ENCODE measurements at places on chromosomes 7 and 10.

DNA sequence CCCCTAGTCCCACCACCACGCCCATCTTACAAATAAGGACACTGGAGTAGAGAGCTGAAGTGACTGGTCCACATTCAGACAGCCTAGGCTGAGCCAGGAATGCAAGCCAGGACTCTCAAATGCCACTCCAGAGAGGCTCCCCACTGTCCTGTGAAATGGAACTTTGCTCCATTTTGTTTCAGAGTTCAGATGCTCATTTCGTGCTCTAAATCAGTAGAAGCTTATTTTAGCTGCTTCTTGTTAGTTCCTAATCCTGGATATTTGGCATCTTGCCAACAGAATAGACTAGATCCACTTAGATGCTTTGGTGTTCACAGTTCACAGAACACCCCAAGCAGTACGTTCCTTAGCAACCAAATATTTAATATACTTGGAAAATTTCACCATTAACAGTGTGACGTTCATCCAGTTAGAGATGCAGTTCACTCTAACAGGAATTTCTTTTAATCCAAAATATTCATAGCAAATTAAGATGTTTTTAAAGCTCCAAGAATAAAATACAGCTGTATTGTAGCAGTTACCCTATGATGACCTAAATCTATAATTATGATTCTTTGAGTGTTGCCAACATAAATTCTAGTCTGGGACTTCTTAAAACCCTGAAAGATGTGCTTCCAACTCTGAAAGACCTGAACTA, 7.3 kb downstream of the MMP21 start:
- DNase-seq: no peak

DNA sequence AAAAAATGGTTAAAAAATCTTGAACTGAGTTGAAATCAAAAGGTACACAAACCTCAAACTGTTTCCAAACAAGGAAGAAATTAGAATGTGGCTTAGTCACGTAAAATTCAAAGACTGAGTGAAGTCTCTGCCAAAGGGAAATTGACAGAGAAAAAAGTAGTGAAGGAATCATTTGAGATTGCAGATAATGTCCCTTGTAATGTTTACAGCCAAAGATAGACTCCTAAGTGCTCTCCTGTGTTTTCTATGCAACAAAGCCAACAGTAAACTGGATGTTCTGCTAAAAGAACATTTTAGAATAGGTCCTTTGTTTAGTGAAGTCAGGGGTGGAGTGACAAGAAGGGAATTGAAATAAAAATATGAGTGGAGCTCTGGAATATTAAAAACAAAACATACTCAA, 117.9 kb downstream of the ITGA8 start:
- DNase-seq: no peak

DNA sequence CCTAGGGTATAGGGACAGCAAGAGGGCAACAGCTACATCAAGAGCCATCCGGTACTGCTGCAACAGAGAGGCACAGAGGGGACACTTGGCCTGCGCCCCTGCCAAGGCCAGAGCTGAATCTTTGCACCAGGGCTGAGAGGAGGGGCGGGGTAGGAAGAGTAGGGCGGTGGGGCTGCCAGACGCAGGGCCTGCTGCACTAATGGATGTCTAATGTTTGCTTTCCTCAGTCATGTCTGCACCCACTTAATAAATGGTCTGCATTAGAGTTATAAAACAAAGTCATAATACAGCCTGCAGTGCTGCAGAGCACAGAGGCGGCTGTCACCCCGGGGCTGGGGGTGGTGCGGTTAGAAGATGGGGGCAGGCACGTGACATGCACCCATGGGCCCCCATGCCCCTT, 42.2 kb upstream of the SLC29A3 start:
- no peak for DNase-seq

DNA sequence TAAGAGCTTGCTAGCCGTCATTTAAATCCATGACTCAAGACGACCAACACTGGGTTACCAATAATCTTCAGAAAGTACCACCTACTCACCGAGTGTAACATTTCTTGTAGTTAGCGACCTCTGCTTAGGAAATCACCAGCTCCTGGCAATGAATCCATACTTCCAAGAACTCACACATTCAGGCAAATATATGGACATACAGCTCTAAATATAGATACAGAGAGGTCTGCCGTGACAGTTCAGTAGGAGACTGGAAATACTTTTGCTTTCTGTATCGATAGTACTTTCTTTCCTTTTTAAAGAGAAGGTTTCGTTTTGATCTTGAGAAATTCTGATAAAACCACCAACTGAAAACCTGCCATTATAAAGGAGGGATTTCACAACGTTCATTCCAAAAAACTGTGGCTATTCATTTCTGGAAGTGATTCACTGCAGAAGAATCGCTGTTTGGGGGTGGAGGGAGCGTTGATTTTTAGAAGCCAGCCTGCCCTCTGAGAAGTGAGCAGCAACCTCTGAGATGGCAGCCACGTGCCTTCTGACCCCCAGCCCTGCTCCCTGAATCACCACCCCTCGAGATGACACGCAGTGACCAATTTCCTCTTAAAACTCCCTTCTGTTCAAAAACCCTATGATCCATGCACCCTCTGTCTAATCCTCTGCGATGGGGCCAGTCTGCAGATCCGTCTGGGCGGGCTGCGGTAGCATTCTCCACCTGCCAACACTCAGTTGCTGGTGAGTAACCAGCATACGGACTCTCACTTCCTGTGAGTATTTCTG, 179.0 kb upstream of the KLF14 start:
- no peak for DNase-seq

- no peak for DNase-seq
Observed at GRCh38 chr10:3563298-3563697, 221.7 kb downstream of the KLF6 start.

DNA sequence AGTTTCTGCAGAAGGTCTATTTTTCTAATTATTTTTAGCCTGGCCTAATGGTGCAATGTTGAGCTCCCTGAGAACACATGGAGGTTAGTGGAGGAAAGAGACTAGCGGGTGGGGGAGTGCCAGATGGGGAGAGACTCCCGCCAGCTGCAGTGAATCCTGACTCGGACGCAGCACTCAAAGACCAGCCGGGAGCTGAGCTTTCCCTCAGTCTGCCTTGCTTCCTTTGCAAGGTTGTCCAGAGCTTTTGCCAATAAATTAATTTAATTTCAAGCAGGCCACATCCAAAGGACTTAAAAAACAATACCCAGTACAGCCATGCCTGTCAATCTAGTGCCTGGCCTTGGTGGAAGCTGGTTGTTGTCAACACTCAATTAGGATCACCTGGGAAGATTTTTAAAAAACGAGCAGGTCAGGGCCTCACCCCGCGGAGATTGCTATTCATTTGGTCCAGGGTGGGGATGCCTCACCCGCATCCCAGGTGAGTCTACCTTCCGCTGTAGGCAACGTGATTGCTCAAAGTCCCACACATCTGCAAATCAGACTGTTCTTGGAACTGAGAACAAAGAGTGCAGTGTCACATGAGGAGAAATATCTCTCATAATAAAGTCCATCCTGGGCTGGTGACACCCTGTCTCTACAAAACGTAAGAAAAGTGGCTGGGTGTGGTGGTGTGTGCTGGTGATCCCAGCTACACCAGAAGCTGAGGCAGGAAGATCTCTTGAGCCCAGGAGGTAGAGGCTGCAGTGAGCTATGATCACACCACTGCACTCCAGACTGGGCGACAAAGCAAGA, 4.0 kb downstream of the CLRN3 start:
- no peak for DNase-seq

GRCh38 chr10:47294057-47294456, 5.9 kb upstream of the GDF10 start:
- DNase-seq: no peak

- DNase-seq: no peak
Observed at GRCh38 chr10:11298116-11298515, 280.4 kb downstream of the CELF2 start.

DNA sequence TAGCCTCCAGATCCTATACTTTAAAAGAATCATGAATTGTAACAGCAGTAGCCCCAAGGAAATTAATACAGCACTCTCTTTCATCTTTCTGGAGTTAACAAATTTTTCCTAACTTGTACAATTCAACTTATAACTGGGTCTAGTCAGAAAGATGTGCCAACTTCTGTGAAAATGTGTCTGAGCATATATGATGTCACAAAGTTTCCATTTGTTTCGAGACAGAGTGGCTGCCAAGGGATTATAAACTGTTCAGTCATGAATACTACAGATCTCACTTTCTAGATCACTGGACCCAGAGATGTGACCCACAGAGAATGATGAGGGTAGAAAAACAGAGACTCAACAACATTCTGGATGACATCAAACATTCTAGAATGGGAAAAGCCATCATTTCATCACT, 249.2 kb upstream of the PHF14 start:
- DNase-seq: no peak

DNA sequence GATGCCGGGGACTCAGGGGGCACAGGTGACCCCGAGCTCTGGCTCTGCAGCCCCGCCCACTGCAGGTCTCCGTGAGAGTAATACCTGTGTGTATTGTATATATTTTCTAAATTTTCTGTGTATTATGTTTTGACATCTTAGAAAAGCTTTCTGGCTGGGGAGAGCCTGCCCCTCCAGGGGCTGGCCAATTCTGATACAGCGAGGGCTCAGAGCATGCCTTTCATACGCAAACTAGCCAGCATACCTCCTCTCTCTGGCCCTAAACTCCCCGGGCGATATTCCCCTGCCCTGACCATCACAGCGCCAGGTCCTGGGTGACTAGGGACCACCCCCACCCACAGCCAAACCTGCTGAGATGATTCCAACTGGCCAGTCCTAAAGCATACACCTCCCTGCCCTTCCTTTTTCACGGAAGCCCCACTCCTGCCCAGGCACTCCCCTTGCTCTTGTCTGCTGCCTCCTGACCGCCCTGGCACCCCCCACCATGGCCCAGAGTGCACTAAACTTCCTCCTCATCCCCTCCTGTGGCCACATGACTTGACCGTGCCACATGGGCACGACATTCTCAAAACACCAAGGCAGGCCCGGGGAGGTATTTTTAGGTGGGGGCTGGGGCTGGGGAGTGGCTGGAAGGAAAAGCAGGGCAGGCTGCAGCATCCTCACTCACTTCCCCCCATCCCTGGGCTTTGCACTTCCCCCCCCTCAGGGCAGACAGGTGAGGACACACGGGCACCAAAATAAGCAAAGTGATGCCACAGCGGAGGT, 61.5 kb downstream of the INSIG1 start:
- no peak for DNase-seq

GRCh38 chr10:1149793-1150637, 93.8 kb downstream of the WDR37 start:
- no peak for DNase-seq

- DNase-seq: no peak
Observed at GRCh38 chr7:115097175-115097671, 175.3 kb downstream of the MDFIC start.

- no peak for DNase-seq
Observed at GRCh38 chr10:130416334-130417150, 280.4 kb downstream of the GLRX3 start.
